ENCODE measurements at places on chromosomes 2 and 18.

DNA sequence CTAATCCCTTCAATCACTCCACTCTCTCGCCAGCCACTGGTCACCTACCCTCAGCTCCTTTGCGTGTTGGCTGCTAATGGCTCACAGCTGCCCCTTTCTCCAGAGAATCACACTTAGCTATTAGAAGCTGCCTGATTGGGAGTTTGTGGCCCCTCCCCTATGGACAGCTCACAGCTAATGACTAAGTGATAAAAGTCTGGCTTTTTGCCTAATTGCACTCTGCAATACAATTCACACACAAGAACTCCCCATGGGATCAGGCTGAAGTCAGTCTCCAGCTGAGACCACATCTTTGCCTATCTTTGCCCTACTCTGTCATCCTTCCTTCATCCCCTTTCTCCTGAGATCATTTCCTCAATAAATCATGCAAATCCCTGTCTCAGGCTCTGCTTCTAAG is 701.9 kb upstream of the RAB6C start:
- no peak for DNase-seq

DNA sequence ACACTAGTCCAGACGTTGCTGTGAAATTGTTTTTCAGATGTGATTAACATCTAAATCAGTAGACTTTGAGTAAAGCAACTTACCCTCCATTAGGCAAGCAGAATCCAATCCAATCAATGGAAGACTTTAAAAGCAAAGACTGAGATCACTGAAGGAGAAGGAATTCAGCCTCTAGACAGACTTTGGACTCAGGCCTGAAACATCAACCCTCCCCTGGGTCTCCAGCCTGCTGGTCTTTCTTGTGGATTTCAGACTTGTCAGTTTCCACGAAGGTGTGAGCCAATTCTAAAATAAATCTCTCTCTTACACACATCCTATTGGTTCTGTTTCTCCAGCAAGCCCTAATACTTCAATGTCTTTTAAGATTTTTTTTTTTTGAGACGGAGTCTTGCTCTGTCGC is 50.0 kb upstream of the EDAR start:
- no peak for DNase-seq

GRCh38 chr2:119683713-119684443 is 4.9 kb downstream of the TMEM177 start:
- no peak for DNase-seq

DNA sequence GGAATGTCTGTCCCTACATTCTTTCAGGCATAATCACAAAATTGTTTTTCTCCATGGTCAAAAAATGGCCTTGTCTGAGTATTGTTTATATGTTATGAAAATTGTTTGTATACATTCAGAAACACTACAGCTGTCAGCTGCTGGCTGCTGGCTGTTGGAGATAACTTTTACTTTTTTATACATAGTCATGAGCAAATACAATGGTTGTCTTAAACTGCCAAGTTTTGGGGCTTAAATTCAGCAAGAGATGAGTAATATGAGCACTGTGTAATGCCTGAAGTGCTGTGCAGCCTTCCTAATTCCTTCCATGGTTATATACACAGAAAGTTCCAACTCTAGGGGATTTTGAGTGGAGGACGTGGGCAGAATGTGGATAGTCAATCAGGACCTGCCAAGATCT is 168.9 kb upstream of the RMP24 start:
- DNase-seq = peak; percentile 13

GRCh38 chr2:171174075-171174474 is 13.4 kb upstream of the TLK1 start:
- no peak for DNase-seq

DNA sequence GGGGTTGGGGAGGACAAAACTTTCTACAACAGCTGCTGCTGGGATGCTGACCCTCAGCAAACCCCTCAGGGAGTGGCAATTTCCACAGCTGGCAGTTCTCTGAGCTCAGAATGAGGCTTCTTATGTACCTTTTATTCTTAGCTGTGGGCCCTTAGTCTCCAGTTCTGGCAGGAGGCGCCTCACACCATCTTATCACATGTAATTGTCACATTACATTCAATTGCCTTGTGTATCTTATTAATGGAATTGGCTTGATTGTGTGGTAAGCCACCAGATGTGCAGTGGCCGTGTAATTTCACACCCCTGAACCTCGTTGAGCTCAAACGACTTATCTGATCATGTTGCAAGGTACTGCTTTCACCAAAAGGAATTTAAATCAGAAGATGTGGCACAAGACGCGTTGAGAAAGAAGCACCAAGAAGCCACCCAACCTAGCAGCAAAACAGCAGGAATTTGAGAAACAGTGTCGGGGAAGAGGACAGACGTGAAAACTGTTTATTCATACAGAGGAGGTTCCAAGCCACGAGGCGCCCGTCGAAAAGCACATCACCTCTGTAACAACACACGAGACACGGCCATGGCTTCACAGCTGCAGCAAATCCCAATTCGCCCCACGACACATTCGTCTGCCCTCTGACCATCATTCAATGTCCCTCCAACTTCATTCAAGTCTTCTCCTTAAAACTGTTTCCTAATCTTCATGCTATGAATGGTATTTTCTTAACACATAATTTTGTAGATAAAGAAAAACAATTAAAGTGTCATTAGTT is 53.6 kb upstream of the LPIN2 start:
- DNase-seq = no peak

GRCh38 chr18:43159086-43159770 is 43.7 kb upstream of the RIT2 start:
- peak; percentile 29 for DNase-seq

DNA sequence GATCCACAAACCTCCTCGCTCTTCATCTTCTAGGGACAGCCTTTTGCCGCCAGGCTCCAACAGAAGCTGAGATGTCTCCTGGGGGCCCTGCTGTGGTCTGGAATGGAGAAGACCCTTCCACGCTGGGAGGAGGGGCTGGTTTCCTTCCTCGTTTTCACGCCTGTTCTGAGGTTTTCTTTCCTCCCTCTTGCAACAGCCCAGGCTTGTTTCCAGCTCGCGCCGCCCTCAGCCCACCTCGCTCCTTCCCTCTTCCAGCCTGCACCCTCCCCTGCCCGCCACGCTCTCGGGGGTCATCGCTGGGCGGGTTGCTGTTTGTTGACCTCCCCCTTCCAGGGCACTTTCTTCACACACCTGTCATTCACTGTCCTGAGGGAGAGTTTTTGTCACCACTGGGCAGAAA is 55.4 kb downstream of the VAPA start:
- no peak for DNase-seq

DNA sequence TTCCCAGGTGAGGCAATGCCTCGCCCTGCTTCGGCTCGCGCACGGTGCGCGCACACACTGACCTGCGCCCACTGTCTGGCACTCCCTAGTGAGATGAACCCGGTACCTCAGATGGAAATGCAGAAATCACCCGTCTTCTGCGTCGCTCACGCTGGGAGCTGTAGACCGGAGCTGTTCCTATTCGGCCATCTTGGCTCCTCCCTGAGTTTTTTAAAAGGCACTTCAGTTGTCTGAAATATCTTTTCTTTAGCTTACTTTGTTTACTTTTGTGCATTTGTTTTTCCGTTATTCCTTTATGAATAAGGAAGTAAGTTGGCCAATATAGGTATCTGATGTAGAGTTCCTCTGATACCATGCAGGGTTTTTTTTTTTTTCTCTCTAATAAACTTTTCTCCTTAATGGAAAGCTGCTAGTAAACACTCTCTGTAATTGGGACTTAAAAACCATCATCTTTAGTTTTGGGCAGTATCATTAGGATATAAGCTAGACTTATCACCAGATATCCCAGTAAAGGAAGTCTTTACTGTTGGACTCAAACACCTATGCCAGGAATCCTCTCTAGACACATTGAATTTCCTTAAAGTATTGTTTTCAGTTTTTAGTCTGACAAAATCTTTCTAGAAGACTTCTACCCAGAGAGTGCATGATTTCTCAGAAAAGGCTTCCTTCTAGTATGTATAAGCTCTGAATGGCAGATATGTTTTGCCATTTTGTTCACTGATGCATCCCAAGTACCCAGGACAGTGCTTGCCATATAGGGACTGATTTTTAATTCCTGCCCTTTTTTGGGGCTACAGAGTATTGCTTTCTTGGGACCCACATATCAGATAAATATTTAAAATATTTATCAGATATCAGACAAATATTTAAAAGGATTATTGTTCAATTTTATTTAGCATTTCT is 35.8 kb upstream of the DYSF start:
- DNase-seq = no peak

DNA sequence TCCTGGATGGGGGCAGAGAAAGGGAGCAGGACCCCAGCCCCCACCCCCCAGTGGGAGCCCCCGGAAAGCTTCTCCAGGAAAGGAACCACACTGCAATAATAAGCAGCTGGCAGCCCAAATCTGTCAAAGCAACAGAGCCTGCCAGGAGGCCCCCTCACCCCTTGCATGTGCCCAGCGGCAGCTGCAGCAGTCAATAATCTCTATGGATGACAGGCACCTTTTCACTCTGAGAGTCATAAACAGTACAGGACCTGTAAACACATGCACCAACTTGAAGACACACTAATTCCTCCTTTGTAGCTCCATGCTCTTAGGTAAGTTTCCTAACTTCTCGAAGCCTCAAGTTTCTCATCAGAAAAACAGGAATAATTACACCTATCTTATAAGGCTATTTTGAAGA is 26.2 kb upstream of the KDM3A start:
- DNase-seq = no peak

DNA sequence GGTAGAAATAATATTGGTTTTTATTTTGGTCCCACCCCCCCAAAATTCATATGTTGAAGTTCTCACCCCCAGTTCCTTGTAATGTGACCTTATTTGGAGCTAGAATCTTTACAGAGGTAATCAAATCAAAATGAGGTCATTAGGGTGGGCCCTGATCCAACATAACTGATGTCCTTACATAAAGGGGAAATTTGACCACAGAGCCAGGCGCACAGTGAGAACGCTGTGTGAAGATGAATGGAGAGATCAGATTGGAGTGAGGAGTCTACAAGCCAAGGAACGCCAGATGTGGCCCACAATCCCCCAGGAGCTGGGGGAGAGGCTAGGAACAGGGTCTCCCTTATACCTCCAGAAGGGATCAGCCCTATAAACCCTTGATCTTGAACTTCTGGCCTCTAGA is 31.6 kb upstream of the TRIB2 start:
- DNase-seq = no peak

- no peak for DNase-seq
These were observed 3.0 kb downstream of the POU3F3 start for GRCh38 chr2:104856973-104857261.

DNA sequence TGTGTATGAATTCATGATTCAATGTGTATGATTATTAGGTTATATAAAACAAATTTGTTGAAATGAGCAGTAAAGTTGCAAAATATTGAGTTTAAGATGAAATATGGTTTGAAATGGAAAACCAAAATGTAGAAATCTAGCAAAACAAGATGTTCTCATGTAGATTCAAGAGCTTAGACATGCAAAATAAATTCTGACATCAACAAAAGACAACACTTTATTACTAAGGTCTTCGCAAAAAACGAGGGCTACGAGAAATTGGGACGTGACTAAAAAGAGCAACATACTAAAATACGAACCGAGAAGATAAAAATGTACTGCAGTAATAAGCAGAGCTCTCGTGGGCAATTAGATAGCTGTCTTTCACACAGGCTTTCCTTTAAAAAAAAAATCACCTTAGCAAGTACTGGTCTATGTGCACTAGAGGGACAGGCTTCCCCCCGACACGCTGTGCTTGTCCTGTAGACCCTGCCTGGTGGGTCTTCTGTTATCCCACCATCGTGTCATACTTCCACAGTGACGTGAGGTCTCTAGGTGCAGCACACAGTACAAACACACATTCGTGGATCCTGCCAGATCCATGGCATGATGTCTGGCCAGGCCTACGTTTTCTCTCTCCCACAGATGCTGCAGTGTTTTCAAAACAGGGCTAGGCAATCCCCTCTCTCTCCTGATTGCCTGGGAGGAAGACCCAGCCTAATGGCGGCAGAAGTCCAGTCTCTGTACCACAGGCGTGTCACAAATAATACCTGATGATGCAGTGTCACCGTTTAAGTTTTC is 240.8 kb downstream of the TCF4 start:
- DNase-seq = no peak

DNA sequence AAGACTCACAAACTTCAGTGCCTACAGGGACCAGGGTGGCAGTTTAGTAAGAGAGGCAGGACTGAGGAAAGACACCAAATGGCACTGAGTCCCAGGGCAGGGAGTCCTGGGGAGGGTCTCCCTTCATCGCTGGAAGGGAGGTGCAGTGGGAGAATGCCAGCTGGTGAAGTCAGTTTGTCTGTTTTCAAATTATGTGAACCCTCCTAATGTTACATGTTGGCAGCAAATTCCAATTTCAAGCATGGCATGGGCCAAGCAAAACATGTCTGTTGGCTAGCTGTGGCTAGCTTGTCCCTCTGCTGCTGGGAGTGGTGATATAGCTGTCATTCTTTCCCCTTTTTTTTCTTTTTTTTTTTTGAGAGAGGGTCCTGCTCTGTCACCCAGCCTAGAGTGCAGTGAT is 55.9 kb upstream of the HAAO start:
- peak; percentile 41 for DNase-seq

- no peak for DNase-seq
These were observed 11.1 kb downstream of the DHRS9 start for GRCh38 chr2:169080250-169081069.

- no peak for DNase-seq
These were observed 99.5 kb upstream of the RNU4ATAC start for GRCh38 chr2:121431214-121431613.

- DNase-seq = no peak
These were observed 134.3 kb downstream of the RDH14 start for GRCh38 chr2:18426174-18426573.

DNA sequence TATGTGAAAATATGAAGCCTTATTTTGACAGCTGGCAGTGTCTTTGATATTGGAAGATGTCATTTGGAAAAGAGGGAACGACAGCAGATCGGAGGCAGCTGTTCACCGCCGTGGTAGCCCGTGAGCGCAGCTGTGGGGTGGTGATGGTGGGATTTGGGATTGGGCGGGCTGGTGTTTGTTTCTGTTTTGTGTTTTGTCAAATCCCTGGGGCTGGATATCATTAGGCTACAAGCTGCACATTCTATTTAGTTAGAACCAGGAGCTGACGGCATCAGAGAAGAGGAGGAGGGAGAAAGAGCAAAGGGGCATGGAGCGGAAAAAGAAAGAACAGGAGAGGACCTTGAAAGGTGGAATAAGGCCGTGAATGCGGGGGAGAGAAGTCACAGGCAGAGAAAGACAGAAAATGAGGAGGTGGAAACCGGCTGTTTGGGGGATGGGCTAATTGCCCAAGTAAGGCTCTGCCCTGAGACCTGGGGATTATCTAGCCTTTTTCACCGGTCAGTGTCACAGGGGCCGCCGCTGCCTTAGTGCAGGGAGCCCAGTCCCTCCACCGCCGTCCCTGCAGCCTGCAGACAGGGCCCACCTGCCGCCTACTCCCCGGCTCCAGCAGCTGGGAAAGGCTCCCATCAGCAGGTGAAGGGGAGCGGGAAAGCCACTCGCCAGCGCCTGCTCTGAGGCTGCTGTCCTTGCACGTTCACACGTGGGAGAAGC is 88.0 kb downstream of the ZCCHC2 start:
- DNase-seq = no peak

DNA sequence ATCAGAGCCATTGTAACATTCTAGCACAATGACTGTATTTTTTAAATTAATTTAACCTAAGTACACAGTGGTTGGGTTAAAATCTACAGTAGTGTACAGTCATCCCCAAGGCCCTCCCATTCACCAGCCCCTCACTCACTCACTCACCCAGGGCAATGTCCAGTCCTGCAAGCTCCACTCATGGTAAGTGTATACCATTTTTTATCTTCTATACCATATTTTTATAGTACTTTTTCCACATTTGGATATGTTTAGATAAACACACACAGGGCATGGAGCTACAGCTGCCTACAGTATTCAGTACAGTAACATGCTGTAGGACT is 72.1 kb downstream of the COPS8 start:
- no peak for DNase-seq

GRCh38 chr2:222959358-222959757 is 92.6 kb upstream of the KCNE4 start:
- DNase-seq = peak; percentile 90
